ENCODE measurements at places on chromosomes 13 and 19.

GRCh38 chr13:51729866-51730553 lies 74.0 kb downstream of the DHRS12 start:
- DNase-seq = no peak

- DNase-seq = no peak
These were observed 1.8 kb upstream of the ZNF599 start for GRCh38 chr19:34774857-34775256.

GRCh38 chr13:100442095-100442832 lies 146.3 kb downstream of the GGACT start:
- DNase-seq = no peak

GRCh38 chr19:53172889-53173288 lies 14.0 kb upstream of the ZNF347 start:
- no peak for DNase-seq

DNA sequence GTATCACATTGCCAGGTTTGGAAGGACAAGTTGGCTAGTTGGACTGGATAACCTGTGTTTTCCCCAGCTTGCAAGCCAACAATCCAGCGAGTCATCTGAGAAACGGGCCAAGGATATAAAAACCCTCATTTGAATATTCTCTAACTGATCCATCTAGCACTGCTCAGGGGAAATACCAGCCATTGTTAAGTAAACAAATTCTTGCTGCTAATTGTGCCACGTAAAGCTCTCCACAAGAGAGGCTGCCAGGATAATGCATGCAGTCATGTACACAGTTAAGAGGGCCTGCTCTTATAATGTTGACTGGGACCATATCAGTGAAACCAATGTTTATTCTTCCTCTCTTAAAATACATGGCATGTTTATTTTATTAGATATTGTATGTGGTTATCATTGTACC lies 663.2 kb upstream of the SGCG start:
- peak; percentile 27 for DNase-seq

- no peak for DNase-seq
These were observed 203.8 kb downstream of the GPC6 start for GRCh38 chr13:93430381-93430780.

DNA sequence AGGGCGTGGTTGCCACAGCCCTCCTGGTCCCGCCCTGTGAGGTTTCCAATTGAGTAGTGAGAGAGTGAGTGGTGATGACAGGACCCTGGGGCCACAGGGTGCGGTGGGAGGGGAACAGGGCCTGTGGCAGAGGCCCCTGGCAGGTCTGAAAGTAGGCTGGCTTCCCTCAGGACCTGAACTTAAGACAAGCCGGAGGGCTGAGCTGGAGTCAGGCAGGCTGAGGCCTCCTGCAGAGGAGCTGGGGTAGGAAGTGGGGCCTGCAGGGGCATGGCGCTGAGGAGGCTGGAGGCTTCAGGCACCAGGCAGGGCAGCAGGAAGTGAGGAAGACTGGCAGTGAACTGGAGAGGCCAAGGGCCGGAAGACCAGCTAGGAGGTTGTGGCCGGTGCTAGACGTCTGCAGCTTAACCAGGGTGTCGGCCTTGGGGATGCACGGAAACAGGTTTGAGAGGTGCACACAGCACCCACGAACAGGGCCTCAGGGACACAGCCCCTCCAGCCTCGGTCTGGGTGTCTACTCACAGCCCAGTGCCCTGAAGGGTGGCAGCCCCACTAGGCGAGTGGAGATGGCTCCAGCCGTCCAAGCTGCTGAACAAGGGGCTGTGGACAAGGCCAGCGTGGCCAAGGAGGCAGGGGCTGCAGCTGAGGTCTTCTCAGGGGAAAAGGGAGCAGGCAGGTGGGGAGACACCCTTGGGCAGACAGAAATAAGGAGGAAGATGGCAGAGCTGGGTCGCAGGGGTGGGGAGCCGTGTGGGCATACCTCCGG lies 17.8 kb downstream of the POP4 start:
- no peak for DNase-seq

DNA sequence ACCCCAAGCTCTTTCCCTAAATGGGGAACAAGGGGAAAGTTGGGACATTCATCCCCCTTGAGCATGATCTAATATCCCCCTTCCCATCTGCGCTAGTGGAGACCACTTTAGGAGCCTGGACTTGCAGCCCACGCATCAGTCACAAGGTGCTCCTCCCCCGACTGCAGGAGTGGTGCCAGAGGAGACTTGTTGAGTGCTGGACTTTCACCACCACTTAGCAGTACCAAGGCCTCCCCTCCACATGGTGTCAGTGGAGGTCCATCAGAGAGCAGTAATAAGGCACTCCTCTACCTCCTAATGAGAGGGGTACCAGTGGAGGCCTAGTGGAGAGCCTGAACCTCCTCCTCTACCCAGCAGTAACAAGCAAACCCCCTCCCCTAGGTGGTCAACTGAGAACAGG lies 22.5 kb downstream of the CAB39L start:
- DNase-seq = no peak

DNA sequence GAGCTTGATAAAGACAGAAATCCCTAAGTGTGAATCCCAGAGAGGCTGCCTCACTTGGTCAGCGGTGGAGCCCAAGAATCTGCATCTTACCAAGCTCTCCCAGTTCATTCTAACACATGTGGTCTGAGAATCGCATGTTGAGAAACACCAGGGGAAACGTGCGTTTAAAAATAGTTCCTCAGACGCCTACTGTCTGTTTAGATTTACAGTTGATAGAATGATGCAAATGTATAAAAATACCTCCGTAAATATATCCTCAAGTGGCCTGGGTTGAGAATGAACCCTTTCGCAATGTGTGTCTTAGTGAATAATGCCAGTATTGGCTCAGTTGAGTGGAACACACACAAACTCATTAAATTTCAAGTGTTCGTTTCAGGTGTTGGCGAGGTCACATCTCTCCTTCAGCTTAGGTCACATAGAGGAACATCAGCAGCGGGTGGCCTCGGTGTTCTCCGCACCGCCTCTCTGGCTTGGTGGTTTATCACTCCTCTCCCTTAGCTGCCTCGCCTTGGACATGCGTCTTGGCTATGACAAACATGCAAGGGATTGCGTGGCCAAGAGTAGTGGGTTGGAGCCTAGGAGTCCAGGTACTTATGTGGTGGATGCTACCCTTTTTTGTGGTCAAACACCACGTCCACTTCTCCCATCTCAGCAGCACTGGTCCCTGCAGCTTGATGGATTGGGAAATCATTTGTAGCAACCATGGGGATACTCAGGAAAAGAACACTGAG lies 117.6 kb upstream of the SPATA13 start:
- no peak for DNase-seq

GRCh38 chr13:49388091-49388635 lies 55.7 kb downstream of the CAB39L start:
- no peak for DNase-seq

- DNase-seq = no peak
These were observed 4.0 kb downstream of the CLC start for GRCh38 chr19:39733841-39734240.

GRCh38 chr13:38309397-38309796 lies 40.3 kb upstream of the UFM1 start:
- no peak for DNase-seq

GRCh38 chr13:99165753-99166587 lies 34.7 kb upstream of the UBAC2 start:
- DNase-seq = no peak

GRCh38 chr13:75633285-75633684 lies 2.8 kb upstream of the LMO7 start:
- DNase-seq = no peak

DNA sequence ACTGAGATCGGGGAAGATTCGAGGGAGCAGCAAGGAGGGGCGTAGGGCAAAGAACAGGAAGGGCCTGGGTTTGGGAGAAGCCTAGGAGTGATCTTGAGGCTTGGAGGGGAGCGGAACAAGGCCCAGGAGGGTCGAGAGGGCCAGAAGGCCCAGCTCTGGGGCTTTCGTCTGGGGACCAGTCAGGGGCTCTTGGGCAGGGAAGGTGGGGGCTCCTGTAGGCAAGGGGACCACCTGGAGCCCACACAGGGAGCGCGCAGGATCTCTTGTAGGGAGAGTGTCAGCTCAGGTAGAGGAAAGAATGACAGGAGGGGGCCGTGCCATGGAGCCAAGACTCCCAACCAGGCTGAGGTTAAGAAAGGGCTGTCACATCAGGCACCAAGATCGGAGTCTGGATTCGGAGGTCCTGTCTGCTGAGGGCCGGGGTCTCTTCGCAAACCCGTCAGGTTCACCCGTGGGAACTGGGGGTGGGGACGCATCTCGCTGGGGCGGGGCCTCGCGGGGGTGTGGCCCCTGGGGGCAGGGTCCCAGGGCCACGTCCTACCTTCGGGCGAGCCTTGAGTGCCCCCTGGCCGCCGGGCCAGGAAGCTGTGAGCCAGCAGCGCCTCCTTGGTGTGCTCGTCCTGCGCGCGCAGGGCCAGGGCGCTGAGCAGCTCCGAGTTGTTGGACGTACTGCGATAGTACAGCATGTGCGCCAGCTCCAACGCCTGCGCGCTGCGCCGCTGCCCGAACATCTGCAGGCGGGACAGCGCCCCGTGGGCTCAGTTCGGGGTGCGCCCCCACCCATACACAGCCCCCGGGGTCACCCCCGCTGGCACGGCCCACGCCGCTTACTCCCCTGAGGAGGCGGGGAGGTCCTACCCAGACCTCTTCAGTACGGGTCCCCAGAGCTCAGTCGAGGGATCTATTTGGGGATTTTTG lies 8.4 kb downstream of the EMP3 start:
- DNase-seq = peak; percentile 61

DNA sequence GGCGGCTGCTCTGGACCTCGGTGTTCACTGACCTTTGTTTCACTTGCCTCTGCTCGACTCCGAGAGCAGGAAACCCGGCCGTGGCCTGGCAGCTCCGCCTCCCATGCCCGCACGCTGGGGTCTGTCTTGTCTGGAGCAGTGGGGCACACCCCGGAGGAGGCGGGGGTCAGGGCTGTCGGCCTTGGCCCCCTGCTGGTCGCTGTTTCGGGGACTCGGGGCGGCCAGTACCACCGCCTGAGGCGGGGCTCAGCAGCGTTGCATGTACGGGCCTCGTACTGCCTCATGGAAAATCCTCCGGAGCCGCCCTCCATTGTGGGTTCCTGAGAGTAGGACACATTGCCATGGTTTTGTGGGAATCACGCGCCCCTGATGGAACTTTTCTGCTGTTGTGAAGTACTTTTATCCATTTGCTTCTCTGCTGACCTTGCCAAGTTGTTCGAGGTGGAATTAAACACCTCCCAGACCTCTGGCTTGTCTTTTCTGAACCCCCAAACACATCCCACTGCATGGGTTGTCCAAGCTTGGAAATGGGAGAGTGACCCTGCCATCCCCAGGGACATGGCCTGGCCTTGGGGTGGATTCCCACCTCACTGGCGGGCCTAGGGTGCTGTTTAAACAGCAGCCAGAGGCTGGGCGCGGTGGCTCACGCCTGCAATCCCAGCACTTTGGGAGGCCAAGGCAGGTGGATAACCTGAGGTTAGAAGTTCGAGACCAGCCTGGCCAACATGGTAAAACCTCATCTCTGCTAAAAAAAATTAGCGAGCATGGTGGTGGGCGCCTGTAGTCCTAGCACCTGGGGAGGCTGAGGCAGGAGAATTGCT lies 5.5 kb upstream of the NDUFS7 start:
- no peak for DNase-seq

DNA sequence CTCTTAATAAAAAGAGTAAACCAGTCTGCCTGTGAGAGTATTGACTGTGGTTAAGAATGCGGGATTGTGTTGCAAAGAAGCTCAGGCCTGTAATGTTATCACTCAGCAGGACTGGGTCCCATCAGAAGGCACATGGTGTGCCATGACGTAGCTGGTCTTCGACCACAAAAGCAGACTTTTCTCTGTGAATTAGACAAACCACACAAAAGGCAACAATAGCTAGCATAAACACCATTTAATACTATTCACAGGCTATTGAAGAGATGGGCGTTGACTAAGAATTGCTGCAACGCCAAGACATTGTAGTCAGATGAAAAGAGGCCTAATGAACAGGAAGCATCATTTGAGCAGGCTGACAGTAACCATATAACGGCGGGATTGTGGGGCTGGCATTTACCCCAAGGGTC lies 235.6 kb upstream of the SOX21 start:
- no peak for DNase-seq

GRCh38 chr13:22427066-22427465 lies 753.7 kb upstream of the SGCG start:
- no peak for DNase-seq

- DNase-seq = no peak
These were observed 34.6 kb downstream of the COL4A2 start for GRCh38 chr13:110341445-110342244.

DNA sequence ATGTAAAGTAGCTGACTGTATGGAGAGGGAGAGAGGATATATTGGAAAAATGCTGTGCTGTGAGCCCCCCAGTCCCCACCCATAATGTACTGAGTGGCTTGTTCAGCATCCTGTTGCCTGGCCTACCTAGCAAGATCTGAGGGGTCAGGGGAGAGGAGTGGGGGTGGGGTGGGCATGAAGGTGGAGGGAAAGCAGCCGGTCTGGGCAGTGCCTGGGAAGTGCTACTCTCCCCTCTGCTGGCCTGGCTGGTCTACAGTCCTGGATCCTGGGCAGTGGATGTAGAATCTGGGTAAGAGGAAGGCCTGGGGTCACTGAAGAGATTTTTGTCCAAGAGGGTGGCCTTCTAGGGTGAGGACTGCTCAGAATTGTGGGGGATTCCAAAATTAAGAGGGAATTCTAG lies 210.5 kb downstream of the PDS5B start:
- no peak for DNase-seq

DNA sequence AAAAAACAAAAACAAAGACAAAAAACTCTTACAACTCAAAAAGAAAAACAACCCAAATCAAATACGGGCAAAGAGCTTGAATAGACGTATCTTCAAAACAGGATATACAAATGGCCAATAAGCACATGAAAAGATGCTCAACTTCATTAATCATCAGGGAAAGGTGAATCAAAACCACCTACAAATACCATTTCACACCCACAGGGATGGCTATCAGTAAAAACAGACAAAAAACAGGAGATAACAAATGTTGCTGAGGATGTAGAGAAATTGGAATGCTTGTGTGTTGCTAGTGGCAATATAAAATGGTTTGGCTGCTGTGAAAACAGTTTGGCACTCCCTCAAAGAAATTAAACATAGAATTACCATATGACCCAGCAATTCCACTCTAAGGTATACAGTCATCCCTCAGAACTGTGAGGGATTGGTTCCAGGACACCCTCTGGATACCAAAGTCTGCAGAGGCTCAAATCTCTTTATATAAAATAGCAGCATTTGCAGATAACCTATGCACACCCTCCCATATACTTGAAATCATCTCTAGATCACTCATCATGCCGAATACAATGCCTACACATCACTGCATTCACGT lies 29.7 kb downstream of the MLLT1 start:
- DNase-seq = no peak

DNA sequence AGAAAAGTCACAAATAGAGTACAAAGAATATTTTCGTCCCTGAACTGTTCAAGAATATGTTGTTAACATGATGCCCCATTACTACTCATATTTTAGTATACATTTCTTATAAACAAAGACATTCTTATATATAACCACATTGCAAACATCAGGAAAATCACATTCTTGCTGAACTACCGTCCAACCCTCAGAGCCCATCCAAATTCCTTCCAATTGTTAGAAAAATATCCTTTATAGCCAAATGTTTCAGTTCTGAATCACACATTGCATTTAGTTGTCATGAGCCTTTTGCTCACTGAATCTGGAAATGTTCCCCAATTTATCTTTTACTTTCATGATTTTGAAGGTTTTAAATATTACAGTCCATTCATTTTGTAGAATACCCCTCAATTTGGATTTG lies 467.8 kb upstream of the ARGLU1 start:
- no peak for DNase-seq

- DNase-seq = no peak
These were observed 930 bp downstream of the ZNF583 start for GRCh38 chr19:56405062-56405461.

GRCh38 chr13:76886005-76886291 lies 257 bp downstream of the KCTD12 start:
- DNase-seq = no peak

GRCh38 chr19:38699647-38700349 lies 44.5 kb downstream of the CAPN12 start:
- DNase-seq = no peak
